ENCODE measurements at places on chromosomes 5 and 9.
A peak's percentile ranks its signal among the peaks of the same experiment; 100 is the strongest.

GRCh38 chr9:133980864-133981588, 11.1 kb downstream of the VAV2 start:
- DNase-seq, result no peak

DNA sequence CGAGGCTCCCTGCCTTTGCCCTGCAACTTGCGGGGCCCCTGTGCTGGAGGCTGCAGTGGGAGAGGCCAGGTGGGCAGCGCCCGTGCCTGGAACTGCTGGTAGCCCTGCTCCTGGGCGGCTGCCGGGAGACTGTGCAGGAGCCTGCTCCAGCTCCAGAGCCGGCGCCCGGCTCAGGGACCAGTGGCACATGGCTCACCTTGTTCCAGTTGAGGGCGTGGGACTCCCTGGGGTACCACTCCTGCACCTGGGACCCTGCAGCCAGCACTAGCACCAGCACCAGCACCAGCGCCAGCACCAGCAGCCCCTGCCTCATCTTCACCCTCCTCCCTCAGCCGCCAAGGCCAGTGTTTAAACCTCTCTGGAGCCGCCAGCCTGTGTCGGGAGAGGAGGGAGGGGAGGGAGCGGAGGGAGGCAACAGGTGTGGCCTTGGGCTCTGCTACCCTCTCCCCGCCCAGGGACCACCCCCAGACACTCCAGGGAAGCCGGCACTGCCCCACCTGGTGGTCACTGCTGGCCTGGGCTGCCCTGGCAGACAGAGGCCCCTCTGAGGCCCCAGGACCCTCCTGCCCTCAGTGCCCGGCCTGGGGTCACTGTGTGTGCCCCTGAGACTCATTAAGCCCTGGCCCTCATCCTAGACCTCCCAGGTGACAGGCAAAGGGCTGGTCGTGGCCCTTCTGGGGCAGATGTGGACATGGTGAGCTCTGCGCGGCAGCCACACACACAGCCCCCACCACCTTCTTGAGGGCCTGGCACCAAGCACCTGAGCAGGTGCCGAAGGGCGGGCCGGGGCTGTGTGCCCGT, at the start of gene LCN10:
Gene LCN10 (minus strand): TSS at position 350 of the 801 bp plus-strand sequence. CDS start 37 bp downstream, at position 313.
- DNase-seq, result no peak

DNA sequence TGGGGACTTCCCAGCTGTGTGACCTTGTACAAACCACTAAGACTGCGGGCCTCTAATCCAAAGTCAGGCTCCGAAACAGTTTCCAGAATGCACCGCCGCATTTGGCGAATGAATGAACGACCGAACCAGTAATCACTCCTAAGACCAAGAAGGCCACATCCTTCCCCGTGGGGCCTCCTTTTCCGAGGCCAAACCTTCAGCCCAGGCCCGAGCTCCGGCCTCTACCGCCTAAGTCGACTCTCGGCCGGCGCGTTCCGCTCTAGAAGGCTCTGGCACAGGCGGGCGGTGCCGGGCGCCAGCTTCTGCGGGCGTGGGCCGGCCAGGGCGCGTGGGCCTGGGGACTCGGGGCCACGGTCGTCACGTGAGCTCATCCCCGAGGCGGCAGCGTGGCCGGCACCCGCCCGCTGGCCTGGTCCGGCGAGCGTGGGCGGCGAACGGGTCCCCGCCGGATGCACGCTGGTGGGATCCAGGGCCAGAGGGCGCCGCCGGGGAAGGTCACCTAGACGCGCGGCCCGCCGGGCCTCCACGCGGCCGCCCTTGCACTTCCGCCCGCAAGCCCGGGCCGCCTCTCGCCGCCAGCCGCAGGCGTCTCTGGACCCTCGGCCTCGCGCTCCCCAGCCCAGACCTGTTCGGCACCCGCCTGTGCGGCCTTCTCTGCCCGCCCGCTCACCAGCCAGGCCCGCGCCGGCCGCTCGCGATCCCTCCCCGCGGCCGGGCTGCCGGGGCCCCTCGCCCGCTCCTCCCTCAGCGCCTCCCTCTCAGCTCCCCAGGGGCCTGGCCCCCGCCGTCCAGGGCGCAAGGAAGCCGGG, 754 bp downstream of the VDAC1 start:
- peak; percentile 39 for DNase-seq

DNA sequence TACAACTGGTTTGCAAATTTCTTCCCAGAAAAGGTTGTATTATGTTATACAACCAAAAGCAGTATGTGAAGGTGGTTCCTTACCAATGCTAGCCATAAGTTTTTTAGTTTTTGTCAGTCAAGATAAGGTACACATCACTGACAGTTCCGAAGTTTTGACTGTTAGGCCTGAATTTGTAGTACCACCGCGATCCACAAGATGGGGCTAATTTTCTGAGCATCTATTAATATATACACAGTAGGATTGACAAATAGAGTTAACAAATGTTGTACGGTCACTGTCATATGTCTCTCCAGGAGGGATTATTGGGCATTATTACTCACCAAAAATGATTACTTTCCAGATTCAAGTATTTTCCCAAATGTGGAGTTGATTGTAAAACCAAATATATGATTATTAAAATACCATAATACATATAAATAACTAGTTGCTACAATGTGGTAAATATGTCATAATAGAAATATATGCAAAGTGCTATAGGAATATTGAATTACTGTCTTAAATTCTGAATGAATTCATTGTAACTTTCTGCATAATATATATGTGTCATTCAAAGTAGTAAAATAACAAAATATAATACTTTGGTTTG, 28.4 kb upstream of the LRRC19 start:
- peak; percentile 2 for DNase-seq

- no peak for DNase-seq
These were observed 21.2 kb downstream of the DYNC2I2 start for GRCh38 chr9:128635266-128636023.

DNA sequence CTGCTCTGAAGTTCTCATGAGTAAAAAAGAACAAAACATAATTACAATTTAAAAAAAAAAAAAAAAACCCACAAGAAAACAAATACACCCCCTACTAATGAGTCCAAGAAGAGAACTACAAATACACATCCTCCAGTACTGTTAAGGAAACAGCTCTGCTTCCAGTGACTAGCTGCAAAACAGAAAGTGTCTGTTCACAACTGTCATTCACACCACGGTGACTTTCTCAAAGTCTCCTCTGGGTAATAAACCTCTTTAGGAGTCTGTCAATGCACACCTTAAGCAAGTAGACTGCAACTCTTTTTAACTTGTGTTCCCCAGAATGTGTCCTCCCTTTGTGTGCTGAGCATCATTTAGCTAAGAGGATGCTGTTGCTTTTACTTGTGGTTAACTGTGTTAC, 6.2 kb downstream of the REEP5 start:
- no peak for DNase-seq

DNA sequence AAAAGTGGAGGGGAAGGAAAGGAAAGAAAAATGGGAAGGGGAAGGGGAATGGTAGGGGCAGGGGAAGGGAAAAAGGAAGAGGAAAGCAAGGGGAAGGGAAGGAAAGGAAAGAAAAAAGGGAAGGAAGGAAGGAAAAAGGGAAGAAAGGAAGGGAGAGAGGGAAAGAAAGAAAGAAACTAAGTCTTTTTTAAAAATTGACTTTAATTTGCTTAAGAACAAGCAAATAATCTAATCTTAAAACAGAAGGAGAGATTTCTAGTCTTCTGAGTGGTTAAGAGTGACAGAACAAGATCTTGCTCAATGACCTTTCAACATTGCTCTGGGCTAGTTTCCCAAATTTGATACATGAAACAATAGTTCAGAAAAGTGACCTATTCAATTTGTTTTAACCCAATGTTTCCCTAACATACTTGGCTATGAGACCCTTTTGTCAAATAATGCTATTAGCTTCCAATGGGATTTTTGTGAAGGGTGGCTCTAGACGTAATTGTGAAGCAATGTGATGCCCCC, 33.4 kb upstream of the GLIS3 start:
- no peak for DNase-seq

GRCh38 chr5:91898019-91898418, 514.9 kb upstream of the ARRDC3 start:
- no peak for DNase-seq

DNA sequence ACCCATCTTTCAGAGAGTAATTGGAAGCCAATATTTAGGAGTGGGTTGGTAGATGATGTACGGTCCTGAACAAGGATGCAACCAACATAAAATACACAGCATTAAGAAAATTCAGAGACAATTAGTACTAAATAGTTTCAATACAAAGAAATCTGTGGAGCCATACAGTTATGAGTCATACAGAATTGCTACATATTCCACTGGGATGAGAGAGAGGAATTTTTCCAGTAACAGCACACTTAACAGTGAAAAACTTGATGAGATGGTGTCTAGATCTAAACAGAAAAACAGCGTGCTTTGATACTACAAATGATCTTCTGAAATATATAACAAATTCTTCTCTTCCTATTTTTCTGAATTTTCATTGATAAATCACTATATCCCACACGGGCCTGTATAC, 1999.3 kb upstream of the CDH9 start:
- DNase-seq, result no peak

DNA sequence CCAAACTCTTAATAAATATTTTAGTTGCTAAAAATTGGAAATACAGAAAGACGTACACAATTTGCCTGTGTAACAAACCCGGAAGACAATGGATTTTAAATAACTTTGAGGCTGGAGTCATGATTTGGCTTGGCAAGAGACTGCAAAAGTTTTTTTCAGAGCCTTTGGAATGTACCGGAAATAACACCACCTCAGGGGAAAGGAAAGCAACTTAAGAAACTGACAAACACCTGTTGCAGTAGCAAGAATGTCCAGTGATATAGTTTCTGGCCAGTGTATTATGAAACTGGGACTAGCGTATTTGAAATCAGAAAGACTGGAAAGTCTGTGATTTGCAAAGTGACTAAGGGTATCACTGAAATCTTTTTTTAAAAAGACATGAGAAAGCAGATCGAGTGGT, 842 bp downstream of the MUSK start:
- no peak for DNase-seq
